Stimulated activated CD4-positive, alpha-beta T cell treated with anti-CD3 and anti-CD28 coated beads, TNF-alpha, amount 100 ng/mL, for 1 hour (primary cell): ENCODE measurements at places on chromosomes 12 and 14.

DNA sequence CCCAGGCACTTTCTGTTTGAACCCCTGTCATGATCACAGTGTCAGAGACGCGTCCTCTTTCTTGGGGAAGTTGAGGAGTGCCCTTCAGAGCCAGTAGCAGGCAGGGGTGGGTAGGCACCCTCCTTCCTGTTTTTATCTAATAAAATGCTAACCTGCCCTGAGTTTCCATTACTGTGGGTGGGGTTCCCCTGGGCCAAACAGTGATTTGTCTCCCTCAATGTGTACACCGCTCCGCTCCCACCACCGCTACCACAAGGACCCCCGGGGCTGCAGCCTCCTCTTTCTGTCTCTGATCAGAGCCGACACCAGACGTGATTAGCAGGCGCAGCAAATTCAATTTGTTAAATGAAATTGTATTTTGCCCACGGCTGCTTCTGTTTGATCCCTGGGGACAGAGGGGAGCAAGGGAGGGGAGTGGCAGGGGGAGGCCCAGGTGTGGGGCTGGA, 5.1 kb downstream of the SHMT2 start:
- no peak for DNase-seq

GRCh38 chr14:74910556-74910955, 12.5 kb downstream of the RPS6KL1 start:
- DNase-seq, result no peak

GRCh38 chr14:37709419-37710195, 114.2 kb downstream of the TTC6 start:
- DNase-seq, result no peak

- no peak for DNase-seq
These were observed 48.5 kb downstream of the BAZ2A start for GRCh38 chr12:56581418-56582145.

GRCh38 chr12:131061041-131061806, 107.5 kb downstream of the ADGRD1 start:
- no peak for DNase-seq

GRCh38 chr14:96629082-96629481, 126.9 kb downstream of the PAPOLA start:
- DNase-seq, result no peak

DNA sequence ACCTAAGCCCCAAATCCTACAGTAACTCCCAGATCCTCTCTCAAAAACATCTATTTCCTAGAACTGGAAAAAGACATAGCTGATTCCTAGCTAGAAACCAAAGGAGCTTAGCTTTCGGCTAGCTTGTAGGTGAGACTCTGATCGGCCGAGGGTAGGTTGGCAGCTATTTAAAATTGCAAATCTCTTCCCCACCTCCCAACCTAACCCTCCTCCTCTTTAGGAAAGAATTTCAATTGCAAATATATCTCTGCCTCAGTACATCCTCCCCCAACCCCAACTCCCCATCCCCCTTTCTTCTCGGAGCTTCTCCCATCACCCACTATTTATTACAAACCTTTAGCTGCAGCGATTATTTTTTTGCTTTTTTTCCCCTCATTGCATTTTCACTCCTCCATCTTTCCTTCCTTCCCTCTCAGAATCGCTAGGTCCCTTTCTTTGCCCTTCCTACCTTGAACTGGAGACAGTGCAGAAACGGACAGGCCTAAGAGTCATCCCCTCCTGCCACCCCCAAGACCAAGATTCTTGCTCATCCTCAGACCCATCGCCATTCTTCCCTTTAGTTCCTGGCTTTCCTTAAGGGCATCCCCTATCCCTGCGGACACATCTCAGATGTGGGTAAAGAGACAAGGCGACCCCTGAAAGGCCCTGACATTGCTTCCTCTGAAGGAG, 13.4 kb downstream of the ZFHX2 start:
- DNase-seq, result no peak

GRCh38 chr12:132280406-132280805, 49.0 kb downstream of the GALNT9 start:
- no peak for DNase-seq

DNA sequence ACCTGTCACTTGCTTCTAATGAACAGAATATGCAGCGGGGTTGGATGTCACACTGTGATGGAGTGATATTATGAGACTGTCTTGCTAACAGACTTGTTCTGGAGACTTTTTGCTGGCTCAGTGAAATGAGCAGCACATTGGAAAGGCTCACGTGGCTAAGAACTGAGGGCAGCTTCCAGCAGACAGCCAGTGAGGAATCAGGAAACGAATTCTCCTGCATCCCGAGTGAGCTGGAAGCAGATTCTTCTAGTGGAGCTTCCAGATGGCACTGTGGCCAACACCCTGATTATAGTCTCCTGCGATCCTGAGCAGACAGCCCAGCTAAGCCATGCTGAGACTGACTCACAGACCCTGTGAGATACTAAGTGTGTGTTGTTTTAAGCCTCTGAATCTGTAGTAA, 16.1 kb upstream of the TSPAN9 start:
- no peak for DNase-seq

GRCh38 chr14:83356080-83356479, 1822.4 kb upstream of the SEL1L start:
- no peak for DNase-seq

- DNase-seq, result no peak
These were observed 221.2 kb upstream of the OTX2 start for GRCh38 chr14:57031474-57031873.

GRCh38 chr12:92378682-92379479, 233.2 kb upstream of the BTG1 start:
- no peak for DNase-seq

DNA sequence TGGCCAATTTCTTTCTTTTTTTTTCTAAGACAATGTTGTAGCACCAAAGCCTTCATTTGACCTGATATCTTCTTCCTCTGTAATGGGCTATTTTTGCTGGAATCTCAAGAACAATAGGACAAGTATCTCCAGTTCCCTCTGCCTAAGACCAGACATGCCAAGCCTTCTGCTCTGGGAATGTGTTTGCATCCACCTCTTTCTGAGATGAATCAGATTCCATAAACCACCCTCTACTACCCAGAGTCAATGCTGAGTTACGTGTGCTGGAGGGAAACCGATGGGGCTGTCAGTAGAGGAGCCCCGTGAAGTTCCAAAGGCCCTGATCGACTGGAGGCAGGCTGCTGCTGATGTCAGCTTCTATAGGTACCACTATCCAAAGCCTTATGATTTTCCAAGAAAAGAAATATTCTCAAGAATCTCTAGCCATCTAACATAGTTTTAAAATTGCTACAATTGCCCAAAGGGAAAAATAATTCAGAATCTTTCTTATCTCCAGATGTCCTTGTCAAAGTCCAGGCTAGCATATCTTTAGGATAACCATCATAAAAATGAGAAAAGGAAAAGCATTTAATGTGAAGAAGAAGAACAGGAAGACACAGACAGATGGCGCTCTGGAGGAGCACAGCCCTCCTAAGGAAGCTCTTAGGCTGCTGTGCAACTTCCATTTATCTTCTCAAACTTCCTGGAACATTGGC, 101.9 kb downstream of the SLC8A3 start:
- no peak for DNase-seq

DNA sequence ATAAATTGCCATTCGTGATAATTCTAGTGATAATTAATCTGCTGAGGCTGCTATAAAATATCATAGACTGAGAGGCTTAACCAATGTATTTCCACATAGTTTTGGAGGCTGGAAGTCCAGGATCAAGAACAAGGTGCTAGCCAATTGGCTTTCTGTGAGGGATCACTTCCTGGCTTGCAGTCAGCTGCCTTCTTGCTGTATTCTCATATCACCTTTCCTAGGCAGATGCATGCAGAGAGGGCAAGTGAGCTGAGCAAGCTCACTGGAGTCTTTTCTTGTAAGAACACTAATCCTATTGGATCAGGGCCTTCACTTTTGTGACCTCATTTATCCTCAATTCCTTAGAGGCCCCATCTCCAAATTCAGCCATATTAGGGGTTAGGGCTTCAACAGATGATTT, 640.7 kb downstream of the DIO2 start:
- no peak for DNase-seq

DNA sequence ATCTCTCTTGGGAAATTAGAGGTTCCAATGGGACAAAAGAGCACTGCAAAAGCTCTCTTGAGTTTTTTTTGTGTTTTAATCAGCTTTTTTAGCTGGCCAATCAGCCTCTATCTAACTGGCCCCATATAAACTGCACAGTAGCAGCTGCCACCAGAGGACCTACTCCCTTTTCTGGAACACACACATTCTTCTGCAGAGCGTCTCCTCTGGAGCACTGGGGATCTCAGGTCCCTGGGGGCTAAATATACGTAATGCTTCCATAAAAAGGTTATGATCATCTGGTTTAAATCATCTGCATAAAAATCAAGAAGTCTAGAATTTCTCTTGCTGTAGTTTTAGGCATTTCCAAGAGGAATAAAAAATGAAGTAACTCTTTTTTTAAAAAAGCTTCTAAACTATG, 32.3 kb downstream of the TSPAN8 start:
- no peak for DNase-seq

GRCh38 chr12:102107970-102108369, 11.9 kb downstream of the NUP37 start:
- no peak for DNase-seq
